ENCODE measurements at places on chromosomes 4 and X.

DNA sequence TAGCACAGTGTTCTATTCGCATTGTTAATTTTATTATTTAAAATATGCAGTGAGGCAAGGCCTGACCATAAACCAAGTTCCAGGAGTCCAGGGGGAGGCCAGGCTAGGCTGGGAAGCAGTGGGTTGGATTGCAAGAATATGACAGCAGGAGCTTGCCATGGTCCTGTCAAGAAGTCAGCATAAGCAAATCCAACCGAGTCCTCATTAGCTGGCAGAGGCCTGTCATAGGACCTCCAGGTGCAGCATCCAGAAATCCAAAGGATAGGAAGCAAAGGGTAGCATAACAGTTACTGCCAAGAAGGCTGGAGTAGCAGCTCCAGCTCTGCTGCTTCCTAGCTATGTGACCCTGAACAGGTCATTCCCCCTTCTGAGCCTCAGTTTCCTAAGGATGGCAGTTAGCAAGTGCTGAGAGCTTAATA lies 13.4 kb downstream of the PJA1 start:
- no peak for DNase-seq

- DNase-seq: no peak
These were observed 1583.1 kb upstream of the PCDH10 start for GRCh38 chr4:131566026-131566425.

DNA sequence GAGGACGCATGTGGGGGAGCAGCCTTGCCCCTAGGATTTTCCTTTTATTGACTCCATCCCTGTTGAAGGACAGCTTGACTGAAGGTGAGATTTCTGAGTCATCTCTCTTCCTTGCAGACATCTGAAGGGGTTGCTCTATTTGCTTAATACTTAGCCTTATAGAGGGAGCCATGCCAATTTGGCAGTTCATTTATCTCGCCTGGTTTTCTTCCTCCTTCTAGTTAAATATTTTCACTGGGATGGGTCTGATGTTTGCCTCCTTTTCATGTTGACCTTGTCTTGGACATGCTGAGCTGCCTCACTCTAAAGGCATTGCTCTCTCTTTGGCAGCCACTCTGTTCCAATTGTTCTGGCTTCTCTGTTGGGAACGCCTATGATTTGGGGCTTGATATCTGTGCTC lies 151.0 kb upstream of the PSAPL1 start:
- no peak for DNase-seq

GRCh38 chr4:3393171-3393570 lies 48.6 kb upstream of the HGFAC start:
- no peak for DNase-seq

DNA sequence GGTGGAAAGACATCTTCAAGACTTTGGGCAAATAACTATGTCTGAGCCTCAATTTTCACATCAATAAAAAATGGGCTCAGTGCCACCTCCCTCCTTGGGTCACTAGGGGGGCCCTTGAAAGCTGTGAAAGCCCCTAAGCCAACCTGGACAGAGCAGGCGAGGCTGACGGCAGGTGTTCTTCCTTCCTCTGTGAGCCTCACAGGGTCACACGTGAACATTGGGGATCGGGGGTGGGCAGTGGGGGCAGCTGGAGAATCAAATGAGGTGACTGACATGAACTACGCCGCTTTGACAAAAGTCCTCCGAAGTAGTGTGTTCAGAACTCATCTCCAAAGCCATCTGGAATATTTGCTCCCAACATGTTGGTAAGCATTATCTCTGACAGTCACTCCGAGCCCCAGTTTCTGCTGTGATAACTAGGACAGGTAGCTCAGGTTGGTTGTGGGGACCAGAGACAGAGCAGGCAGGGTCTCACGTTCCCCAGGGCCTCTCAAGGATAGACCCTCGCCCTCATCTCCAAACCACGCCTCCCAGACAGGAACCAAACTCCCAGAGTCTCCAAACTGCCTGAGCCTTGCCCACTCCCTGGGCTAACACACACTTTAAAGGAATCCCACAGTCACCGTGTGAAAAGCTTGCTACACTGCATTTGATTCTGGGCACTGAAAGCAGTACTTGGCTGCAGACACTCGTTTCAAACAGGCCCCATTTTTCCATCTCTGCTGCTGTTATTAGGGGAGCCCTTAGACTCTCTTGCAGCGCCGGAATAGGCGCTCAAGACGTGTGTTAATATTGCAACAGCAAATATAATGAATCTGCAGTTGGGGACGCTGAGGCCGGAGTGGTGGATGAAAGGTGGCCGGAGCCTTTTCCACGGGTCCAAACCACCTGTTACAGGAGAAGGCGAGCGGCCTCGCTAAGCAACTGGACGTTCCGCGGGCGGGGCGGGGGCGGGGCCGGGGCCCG lies 717 bp upstream of the WFS1 start:
- no peak for DNase-seq

GRCh38 chr4:52945982-52946381 lies 83.9 kb downstream of the RASL11B start:
- DNase-seq: no peak

DNA sequence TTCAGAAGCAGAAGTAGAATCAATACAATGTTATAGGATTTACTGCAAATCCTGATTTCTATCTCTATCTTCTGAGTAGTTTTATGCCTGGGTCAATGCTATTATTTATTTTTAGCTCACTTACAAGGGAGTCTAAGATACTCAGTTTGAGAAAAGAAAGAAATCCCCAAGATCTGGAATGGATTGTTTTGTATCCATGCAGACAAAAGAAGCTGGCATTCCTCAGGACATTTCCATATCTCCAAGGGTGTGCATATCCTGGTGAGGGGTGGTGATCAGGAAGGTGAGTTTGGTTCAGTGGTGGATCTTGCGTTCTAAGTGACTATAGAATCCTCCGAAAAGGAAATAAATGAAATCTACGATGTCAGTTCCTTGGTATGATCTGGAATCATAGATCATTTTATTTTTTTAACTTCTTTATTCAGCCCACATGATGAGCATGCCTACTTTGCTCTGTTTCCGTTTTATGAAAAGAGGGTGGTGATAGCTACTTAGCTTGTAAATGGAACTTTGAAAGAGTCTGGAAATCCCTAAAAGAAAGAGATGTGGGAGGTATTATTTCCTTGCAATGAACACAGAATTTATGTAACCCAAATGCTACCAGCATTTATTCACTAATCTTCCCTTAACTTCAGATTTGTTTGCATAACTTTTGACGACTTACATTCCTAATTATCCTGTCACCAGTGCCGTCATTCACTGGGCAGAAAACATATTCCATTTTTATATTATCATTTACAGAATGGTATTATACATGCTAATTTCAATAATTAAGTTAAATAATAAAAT lies 81.1 kb upstream of the RAPGEF2 start:
- no peak for DNase-seq

Data from GM04503 (cell line).